ENCODE measurements at places on chromosomes 6 and 20.

GRCh38 chr6:74705451-74705850, 500.4 kb downstream of the COL12A1 start:
- DNase-seq: no peak

DNA sequence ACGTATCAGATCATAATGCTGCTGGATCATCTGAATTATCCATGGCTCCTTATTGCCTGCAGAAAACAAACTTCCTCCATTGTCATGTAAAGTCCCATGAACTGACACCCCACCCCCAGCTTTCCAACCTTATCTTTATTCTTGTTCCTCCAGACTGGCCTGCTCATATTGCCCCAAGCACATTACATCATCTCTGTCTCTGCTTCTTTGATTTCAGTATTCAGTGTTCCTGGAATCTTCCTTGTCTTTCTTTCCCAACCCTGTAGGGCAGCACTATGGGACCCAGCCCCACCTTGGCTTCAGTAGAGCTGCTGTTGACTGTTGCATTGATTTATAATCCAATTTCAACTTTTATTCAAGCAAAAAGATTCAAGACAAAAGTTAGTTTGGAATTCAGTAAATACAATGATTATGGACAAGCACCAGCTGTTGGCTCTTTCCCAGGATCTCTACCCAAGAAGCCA, 187.5 kb upstream of the ECI2 start:
- DNase-seq: no peak

DNA sequence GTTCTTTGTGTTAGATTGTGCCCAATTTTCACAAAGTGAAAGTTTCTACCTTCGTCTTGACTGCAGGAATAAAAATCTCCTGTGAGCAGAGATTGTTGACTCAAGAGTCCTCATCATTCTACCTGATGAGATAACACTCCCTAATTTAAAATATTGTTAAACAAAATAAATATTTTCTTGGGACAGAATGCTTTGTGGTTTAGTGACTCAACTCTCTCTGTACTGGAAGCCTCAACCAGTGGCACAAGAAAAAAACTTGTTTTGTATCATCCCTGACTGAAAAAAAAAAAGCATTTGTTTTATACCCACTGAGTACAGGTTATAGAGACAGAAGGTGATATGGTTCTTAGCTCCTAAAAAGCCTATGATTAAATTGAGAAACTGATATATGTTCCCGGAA, 78.9 kb downstream of the CRYBG1 start:
- no peak for DNase-seq

DNA sequence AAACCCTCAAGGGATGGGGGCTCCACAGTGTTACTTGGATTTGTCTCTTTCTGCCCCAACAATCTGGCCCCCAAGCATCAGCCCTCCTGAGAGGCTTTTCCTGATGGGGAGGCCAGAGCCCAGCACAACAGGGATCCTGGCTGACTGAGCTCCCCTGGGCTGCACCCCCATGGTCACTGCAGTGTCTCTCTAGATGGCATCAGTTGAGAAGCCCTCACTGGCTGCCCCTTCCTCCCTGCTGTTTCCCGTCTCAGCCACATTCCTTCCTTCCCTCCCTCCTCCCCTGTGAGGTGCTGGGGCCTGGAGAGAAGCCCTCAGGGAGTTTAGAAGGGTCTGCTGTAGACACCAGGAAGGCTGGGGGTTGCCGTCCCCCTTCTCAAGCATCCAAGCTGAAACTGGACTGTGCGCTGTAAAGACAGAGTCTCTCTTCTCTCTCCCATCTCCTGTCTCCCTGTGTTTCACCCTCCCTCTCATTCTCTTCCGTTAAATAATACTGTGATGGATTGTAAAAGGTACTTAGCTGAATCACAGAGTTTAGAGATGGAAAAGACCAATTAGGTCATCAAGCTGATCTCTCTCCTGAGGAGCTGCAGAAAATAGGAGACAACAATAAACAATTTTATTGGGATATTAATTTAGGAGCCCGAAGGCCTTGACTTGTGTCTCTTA, 29.7 kb downstream of the SAYSD1 start:
- DNase-seq: no peak

- DNase-seq: no peak
These were observed 85.8 kb downstream of the CD164 start for GRCh38 chr6:109296452-109296851.

DNA sequence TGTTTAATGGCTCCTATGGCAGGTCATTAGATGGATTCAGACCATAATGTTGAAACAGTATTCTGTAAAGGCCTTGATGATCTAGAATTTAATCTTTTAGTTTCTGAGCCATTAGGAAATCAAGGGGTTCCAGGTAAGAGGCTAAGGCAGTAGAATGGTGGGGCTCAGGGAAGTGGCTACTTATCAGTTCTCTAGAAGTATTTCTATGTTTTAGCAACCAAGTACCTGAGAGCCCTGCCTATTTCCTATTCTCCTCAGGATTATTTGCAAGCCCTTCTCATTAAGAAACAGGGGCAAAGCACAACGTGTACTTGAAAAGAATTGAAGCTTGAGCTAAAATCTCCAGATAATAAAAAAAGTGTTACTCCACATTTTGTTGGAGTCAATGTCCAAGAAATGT, 646.5 kb downstream of the RNF144B start:
- no peak for DNase-seq

DNA sequence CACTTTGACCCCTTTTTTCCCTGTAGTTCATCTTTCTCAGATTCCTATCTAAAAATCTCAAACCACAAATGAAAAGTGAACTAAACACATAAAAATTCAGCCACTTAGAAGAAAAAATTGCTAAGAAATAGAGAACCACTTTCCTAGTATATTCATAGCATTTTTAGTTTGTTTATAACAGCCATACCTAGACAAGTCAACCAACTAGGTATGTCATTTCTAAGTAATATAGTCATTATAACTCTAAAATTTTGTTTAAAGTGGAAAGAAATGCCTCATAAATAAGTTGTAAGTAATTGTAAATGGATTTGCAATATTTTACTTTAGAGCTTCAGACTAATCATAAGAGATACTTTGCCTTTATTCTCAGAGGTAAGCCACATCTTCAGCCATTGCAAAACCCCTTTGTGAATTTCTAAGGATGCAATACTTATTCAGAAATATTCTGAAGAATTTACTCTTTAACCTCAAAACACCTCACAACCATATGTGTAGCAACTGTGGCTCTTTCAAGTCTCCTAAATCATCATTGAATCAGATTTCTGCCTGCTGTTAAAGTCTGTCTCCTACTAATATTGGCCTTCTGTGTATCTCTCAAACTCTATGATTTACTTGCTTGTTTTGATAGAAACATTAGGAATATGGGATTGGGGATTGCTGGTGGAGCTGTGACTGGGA, 6.9 kb upstream of the SUMO4 start:
- no peak for DNase-seq

- no peak for DNase-seq
These were observed 1.9 kb upstream of the IRF4 start for GRCh38 chr6:389622-390021.
